Stimulated activated naive CD4-positive, alpha-beta T cell (primary cell): ENCODE measurements at places on chromosomes 3 and 15.

DNA sequence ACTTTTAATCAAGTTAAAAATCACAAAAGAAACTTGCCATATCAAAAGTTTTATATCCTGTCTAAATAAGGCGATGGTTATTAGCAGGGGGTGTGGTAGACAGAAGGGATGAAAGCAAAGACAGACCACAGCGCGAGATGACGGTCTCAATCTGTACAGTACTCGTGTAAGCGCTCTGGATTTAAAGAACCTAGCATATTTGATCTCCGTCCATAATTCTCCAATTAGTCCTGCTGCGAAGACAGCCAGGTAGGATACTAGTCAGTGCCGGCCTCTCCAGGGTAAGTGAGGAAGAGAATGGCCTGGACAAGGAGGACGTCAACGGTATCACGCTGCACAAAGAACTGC is 701 bp downstream of the SGO1 start:
- no peak for DNase-seq

GRCh38 chr3:72266016-72266370 is 481.0 kb upstream of the PROK2 start:
- no peak for DNase-seq

DNA sequence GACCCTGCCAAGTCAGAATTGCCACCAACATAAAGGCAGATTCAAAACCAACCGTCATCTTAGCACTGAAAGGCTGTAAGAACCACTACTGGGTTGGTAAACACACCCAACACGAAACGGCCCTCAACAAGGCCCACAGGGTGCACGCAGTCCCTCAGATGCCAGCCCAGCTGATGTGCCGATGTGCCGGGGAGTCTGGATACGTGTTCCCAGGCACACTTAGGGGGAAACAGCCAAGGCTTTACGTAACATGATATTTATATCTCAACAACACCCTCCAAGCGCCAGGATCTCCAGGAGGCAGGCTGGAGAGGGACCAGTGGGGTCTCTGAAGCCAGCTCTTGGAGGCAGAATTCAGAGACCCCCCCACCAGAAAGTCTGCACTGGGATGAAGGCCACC is 14.2 kb downstream of the POC1A start:
- no peak for DNase-seq

DNA sequence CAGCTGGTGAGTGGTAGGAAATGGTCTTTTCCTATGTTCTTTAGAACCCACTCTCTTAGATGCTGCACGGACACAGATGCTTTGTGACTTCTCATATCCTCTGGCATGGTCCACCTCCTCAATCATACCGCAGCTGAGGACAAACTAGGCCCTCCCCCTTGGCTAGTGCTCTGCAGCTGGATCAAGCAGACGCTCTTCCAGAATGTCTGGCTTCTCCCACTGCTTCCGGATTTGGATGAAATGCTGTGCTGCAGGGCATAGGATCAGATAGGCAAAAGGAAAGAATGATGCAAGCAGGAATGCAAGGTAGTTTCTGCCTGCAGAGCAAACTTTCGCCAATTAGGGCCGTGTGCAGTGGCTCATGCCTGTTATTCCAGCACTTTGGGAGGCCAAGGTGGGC is 75.7 kb upstream of the SLC4A7 start:
- DNase-seq = no peak
